Stimulated activated CD4-positive, alpha-beta T cell treated with anti-CD3 and anti-CD28 coated beads, Interleukin-1b, Interleukin-23, amount 100 ng/mL, for 1 hour (primary cell): ENCODE measurements at places on chromosomes 16 and 17.

- DNase-seq = no peak
Measured at GRCh38 chr16:14309906-14310305, 238.8 kb downstream of the MRTFB start.

- no peak for DNase-seq
Measured at GRCh38 chr16:24525970-24526559, 13.3 kb upstream of the RBBP6 start.

DNA sequence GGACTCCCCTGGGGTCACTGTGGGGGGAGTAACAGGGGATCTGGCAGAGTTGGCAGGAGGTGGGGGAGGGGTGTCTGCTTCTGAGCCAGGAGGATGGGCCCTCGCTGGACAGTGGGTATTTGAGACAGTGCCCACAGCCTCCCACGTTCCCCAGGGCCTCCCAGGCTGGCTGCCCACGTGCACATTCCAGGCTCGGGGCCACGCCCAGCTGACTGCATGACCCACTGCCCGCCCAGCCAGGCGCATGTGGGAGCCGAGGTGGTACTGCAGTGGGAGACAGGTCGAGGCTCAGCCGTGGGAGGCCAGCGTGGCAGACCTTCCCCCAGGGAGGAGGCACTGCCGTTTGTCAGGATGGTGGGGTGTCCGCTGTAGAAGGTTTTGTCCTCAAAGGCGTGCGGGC, 38.8 kb downstream of the BAHCC1 start:
- no peak for DNase-seq

DNA sequence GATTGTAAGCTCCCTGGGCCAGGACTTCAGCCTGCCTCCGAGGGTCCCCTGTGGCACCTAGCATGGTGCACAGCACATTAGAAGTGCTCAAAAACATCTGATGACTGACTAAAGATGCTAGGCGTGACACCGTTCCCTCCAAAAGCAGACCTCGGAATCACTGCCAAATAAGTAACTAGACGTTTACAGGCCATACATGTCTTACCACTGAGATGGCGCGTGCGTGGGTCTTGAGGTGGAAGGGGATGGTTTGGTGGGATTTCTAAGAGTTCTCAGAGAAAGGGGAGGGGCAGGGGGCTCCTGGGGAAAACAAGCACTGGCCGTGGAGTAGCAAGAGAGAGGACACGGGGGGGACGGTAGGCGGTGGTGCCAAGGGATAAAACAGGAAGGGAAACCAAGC, 12.4 kb downstream of the MPO start:
- DNase-seq = no peak

DNA sequence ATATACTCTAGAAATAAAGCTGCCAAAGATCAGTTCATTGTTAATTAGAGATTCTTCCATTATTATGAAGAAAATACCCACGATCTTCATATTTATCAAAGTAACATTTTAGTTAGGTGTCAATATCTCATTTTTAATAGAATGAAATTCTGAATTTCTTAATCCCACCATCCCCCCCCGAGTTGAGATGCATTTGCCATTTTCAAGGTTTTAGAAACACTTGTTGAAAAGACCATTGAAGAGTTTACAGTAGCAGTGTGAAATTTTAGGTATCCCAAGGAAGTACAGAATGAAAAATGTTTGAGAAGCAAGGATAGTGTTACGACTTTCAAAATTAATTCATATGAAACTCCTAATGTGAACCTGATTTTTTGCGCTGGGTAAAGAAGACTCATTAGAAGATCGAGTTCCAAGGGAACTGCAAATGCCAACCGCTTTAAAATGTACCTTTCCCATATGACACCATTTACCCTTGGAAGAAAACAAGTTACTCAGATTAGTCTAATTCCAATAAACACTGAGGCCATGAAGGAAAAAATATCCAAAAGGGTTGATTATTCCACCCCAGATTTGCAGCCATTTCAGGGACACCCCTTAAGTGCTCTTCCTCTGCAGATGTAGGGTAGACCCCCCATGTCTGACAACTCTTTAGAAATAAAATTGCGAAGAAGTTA, 731 bp downstream of the IKZF3 start:
- DNase-seq = no peak

- DNase-seq = no peak
Measured at GRCh38 chr16:67027046-67027445, 1.9 kb upstream of the CBFB start.

GRCh38 chr17:82865774-82866395, 26.1 kb upstream of the ZNF750 start:
- no peak for DNase-seq

GRCh38 chr16:80084614-80085013, 456.2 kb upstream of the DYNLRB2 start:
- DNase-seq = no peak

GRCh38 chr17:72715906-72716572, 376.4 kb downstream of the SLC39A11 start:
- DNase-seq = no peak
